Spinal cord (tissue), 10 donors: ENCODE measurements at places on chromosomes 4 and X.

DNA sequence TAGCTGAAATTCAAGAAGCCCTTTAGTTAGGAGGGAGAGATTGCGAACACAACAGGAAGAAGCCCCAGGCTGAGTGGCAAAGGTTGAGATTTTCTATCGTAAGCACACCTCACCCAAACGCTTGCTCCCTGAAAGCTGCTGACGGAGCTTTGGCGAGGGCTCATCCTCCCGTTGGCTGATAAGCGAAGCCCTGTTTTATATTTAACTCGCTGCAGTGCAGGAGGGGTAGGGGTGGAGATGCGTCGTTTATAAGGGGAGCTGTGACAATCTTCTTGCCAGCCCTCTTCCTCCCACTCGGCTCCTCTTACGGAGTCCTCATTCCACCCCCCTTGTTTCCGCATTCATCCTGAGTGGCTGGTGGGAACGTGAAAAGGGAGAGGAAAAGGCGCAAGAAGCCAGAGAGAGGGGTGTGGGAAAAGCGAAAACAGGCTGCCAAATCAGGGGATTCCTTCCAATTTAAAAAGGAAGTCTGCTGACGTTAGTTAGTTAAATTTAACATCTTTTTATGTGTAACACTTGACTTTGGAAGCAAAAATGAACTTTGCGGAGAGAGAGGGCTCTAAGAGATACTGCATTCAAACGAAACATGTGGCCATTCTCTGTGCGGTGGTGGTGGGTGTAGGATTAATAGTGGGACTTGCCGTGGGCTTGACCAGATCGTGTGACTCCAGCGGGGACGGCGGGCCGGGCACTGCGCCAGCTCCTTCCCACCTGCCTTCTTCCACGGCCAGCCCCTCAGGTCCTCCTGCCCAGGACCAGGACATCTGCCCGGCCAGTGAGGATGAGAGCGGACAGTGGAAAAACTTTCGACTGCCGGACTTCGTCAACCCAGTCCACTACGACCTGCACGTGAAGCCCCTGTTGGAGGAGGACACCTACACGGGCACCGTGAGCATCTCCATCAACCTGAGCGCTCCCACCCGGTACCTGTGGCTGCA is at the start of gene ENPEP:
ENPEP (plus strand) TSS at position 275 of the 938 bp plus-strand sequence; CDS start at position 535, 260 bp downstream.
- peak; percentile 47 for DNase-seq

DNA sequence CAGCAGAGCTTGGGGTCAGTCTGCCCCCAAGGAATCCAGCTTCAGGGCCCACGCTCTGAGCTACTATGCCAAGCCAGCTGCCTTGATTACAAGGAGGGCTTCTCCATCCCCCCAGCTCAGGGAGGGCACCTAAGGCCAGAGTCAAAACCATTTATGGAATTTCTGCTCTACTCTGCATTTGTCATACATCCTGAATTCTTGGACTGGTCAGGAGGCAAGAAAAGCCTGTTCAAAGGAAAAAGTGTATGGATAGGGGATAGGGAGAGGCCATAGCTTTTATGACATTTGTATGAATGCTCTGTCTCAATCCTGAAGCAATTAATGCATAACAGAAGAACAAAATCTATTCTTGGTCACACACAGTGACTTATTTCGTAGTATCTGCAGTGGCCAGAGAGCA is 32.2 kb downstream of the EDNRA start:
- no peak for DNase-seq

DNA sequence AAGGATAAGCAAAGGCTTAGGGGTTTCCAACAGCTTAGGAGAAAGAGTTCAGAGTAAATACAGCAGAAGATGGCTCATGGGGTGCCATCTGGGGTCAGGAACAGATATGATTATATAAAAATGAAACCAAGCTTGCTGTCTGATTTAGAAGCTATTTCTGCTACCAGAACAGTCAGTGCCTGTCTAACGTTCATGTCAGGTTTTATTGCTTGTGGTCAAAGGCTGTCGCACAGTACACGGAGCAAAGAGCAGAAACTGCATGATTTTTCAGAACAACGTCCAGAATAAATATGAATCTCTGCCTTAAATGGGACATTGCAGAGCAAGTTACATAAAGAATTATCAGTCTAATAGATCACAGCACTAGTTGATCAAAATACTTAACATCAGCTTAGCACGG is 17.4 kb downstream of the CETN2 start:
- no peak for DNase-seq

- DNase-seq, result no peak
Observed at GRCh38 chr4:74583757-74584156, 138.8 kb downstream of the AREG start.

- no peak for DNase-seq
Observed at GRCh38 chr4:24210332-24210902, 320.6 kb upstream of the PPARGC1A start.

DNA sequence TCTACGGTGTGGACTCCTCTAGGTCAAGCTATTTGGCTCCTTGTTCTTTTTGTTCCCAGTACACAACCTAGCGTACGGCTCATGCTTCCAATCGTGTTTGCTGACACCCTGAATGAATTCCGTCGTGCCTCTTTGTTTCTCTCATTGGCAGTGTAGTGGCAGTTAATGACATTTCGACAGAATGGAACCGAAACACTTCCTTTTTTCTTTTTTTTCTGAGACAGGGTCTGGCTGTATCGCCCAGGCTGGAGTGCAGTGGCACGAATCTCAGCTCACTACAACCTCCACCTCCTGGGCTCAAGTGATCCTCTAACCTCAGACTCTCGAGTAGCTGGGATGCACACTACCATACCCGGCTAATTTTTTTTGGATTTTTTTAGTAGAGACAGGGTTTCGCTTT is 113.3 kb upstream of the ATP6AP2 start:
- no peak for DNase-seq

DNA sequence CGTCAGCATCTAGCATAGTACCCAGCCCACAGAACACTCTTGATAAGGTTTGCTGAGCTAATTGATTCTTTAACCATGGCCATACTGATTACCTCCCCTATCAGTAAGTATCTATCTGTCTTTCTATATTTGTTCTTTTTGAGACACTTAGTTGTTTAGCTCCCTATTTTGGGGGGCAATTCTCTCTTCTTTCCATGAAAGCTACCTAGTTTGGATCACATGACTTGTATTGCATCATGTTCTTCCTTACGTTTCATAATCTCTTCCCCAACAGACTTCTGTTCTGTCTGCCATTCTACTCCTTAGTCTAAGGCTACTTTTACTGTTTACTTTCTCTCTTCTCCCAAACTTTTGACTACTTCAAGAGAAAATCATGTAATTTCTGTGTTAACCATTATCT is 39.0 kb downstream of the TBC1D19 start:
- DNase-seq, result no peak

DNA sequence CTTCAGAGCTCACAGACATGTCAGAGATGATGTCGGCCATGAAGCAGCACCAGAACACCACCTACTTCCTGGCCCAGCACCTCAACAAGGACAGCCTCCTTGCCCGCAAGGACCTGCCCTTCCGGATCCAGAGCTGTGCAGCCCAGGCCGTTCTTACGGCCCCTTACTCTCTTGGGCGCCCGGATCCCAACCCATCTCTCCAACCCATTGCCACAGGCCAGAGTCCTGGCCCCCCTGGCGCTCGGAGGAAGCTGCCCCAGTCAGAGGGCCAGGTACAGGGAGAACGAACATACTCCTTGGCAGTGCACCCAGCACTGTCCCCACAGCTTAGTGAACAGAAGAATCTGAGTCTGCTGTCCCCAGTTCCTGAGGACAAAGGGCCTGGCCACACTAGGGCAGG is 27.9 kb upstream of the PRPS1 start:
- DNase-seq, result no peak

GRCh38 chr4:8097721-8098345 is 60.8 kb downstream of the ABLIM2 start:
- no peak for DNase-seq

- no peak for DNase-seq
Observed at GRCh38 chrX:48496660-48497059, 12.1 kb upstream of the PORCN start.

DNA sequence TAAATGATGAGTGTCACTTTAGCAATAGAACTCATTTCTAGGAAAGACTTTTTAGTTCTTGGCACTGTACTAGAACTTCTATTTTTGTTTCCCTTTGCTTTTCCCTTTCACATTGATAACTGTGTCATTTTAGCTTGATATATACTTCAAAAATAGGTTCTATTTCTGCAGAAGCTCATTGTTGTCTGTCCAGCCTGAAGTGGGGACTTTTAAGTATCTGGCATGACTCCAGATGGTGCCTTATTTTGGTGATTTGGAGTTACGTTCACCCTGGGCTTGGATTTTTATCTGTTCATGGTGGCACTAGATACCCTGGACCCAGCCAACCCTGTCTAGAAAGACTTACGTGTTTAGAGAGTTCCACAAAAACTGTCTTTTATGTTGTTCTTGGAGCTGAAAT is 3.4 kb downstream of the ABHD18 start:
- no peak for DNase-seq

GRCh38 chr4:113588895-113589668 is 172.5 kb downstream of the CAMK2D start:
- DNase-seq, result no peak

GRCh38 chr4:140427106-140427918 is at the start of gene CLGN:
TSS of gene CLGN (minus strand) at chr4:140427648. CDS start at chr4:140413078, 14,570 bp downstream.
- peak; percentile 66 for DNase-seq

GRCh38 chr4:110197529-110198042 is 829 bp downstream of the ELOVL6 start:
- DNase-seq, result peak; percentile 70

DNA sequence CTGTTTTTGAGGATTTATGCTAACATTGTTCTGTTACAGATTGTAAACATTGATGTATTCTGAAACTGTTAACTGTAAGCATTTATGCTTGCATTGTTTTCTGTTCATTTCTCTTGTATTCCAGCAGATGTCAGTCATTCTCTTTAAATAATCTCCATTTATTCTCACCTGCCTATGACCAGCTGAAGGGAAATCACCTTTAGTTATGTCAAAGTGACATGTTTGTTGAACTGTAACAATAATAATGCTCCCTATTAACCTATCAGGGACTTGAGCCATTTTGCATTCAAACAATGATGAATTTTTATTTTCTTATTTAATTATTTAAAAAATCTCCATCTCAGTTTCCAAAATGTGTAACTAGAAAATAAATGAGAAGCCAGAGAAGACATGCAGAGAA is 58.0 kb downstream of the SPCS3 start:
- no peak for DNase-seq

DNA sequence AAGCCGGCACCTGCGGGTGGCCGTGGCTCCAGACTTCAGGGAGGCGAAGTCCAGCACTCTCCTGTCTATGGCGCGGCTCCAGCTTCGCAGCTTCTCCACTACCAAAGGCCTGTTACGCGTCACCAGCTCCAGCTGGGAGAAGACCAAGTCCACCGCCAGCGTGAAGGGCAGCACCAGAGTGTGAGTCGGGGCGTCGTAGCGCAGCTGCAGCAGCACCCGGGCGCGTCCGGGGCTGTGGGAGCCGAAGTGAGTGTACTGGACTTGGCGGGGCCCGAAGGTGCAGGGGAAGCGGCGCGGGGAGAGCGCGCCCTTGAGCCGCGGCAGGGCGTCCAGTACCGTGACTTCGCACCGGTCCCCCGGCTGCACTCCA is 444 bp downstream of the FREM3 start:
- no peak for DNase-seq

DNA sequence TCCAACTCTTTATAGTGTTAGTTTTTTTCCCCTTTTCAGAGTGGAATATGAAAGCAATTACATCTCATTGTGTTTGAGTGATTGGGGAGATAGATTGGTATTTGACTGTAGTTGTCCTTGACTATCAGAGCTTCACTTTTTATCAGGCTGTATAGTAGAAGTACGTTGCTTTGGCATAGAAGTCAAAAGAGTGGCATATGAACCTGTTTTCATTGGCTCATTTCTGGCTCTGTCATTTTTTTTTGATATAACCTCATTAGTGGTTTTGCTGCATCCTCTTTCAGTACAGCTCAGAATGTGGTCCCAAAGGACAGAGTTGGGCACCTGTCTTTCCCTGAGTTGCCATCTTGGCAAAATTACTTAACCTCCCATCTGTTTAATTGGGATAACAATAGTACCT is 1.4 kb downstream of the TMA16 start:
- DNase-seq, result no peak

DNA sequence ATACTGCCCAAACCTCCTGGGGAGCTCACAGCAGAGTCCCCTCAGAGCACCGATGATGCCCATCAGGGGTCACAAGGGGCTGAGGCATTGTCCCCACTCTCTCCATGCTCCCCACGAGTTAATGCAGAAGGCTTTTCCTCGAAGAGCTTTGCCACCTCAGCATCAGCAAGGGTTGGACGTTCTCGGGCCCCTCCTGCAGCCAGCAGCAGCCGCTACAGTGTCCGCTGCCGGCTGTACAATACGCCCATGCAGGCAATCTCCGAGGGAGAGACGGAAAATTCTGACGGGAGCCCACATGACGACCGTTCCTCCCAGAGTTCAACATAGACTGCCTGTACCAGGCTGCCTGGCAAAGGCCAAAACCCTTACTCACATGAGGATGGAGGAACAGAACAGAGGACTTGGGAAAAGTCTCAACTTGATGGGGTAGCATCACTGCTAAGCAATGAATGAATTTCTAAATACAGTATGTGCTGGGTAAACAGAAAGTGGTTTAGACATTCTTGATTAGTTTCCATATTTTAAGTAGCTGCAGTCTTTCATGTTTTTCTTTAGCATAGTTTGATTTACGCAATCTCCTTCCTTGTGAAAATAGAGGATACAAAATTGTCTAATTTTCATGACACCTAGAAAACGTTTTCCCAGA is 5.0 kb upstream of the SCML1 start:
- DNase-seq, result no peak

- DNase-seq, result no peak
Observed at GRCh38 chr4:74635074-74635473, 159.2 kb downstream of the BTC start.

DNA sequence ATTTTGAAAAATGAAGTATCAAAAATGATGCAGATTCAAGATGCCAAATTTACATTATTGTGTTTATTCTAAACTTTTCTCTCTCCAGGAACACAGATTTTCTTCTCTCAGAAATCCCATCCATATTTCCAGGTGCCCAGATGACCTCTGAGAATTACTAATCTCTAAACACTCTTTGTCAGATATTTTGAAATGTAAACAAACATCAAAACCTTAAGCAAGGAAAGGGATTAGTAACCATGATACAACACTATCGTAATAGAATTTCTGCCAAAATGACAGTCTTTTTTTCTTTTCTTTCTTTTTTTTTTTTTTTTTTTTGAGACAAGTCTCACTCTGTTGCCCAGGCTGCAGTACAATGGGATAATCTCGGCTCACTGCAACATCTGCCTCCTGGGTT is 76.7 kb downstream of the PDS5A start:
- DNase-seq, result no peak

DNA sequence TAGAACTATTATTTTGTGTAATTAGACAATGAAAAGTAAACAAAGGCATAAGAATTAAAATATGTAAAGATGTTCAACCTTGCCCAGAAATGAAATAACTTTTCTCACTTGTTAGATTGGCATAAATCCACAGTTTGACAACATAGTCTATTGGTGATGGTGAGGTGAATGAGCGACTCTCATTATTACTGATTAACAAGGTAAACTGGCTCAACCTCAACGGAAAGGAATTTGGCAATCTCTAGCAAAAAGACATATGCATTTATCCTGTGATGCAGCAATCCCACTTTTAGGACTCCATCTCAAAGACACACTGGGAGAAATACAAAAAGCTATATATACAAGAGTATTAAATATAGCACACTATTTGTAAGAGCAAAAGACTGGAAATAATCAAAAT is 22.3 kb downstream of the UBA6 start:
- no peak for DNase-seq

- DNase-seq, result no peak
Observed at GRCh38 chr4:2803624-2804448, 11.0 kb downstream of the SH3BP2 start.
